Activated CD4-positive, alpha-beta T cell treated with anti-CD3 and anti-CD28 coated beads, Interleukin-2, amount 50 U/mL, for 16 hours (primary cell): ENCODE measurements at places on chromosomes 5 and 9.

- no peak for DNase-seq
These were observed 61.3 kb downstream of the S1PR3 start for GRCh38 chr9:89052470-89053097.

DNA sequence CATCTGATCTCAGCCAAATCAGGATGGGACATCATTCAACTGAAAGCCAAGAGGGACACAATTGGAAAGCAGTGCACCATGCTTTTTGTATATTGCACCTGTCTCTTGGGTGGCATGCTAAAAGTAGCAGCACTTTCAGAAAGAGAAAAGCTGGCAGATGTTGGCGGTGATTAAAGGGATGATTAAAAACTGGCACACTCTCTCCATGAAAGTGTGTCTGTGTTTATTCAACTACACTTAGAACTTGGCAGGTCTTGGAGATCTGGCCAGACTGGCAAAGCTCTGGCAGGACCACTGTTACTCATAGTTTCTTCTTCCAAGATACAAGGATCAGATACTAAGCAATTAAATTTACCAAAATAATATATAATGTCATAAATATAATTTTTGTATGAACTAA is 112.9 kb upstream of the ELAVL2 start:
- DNase-seq, result no peak

DNA sequence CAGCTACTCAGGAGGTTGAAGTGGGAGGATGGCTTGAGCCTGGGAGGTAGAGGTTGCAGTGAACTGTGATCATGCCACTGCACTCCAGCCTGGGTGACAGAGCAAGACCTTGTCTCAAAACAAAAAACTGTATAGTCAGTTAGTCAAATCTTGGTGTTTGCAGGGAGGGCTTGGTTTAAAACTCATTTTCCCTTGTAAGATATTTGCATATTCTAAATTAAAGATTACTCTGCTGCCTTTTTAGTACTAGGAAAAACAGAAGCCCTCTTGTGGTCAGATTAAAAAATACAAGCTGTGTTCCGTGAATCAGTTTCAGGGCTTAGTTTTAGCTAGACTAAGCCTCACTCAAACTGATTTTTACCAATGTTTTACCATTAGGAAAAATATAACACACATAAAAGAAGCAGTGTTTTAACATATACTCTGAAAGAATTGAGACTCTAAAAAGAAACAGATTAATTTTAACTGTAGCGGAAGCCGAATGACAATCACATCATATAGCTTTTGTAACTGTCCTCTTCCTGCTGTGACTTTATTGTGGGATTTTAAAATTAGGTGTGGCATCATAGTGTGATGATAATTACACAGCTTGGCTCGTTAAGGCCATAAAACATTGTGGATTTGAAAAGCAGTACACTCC is 84.9 kb upstream of the BASP1 start:
- peak; percentile 20 for DNase-seq

DNA sequence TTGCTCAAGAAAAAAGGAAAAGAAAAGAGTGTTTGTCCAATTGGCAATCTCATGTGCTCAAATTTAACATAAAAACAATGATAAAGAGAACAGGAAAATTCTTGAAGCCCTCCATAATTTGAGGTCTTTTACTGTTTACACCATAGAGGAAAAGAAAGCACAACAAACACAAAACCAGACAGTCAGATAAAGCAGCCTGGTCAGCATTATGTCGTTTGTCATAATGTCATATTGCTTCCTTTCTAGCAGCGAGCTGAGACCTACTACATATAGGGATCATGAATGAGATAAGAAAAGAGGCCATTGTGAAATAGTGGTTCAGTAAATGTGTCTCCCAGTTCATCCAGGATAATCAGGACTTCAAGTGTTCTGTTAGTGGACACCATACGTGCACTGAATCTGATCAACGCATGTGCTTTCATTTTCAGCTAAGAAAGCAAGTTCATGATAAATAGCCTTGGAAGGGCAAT is 64.7 kb upstream of the SELENOP start:
- no peak for DNase-seq

DNA sequence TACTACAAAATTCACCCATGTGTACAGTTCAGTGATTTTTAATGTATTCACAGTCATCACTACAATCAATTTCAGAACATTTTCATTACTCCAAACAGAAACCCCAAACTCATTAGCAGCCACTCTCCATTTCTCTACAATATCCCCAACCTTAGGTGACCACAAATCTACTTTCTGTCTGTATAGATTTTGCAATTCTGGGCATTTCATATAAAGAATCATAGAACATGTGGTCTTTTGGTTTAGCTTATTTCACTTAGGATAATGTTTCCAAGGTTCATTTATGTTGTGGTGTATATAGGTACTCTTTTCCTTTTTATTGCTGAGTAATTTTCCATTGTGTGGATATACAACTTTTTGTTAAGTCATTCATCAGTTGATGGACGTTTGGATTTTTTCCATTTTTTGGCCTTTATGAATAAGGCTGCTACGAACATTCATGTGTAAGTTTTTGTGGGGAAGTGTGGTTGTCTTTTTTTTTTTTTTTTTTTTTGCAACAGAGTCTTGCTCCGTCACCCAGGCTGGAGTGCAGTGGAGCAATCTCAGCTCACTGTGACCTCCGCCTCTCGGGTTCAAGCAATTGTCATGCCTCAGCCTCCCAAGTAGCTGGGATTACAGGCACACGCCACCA is 54.5 kb downstream of the DOCK8 start:
- no peak for DNase-seq

GRCh38 chr9:116471093-116471906 is 215.8 kb upstream of the TRIM32 start:
- DNase-seq, result no peak

GRCh38 chr5:98318386-98318785 is 455.1 kb upstream of the RGMB start:
- no peak for DNase-seq

GRCh38 chr9:133716564-133717112 is 21.5 kb downstream of the SARDH start:
- no peak for DNase-seq

DNA sequence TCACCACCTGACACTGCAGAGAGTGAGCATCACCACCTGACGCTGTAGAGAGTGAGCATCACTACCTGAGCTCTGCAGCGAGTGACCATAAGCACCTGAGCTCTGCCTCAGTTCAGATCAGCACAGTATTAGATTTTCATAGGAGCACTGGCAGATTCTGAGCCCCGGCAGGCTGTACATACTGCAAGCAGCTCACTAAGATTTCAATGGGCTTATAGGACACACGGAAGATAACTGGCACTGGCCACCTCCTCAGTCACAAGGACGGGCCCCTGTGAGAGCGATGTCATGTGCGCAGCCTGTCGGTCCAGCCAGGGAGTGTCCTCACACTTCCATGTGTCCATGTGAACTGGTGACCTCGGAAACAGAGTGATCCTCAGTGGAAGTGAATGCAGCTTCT is 153.5 kb upstream of the IRX2 start:
- DNase-seq, result no peak

DNA sequence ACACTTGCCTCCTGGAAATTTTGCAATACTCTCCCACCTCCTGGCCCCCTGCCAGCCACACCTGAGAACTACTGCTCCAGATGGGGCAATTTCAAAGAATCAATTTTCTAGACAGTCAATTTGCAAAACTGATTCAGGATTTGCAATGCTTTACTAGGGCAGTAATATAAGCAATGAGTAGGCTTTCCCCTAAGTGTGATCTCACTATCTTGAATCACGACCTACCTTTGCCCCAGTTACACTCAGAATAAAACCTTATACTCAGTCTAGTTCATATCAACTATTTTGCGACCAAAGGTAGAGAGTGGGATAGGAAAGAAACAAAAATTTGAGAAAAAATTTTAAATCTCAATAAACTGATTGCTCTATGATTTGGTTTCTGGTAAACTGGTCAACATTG is 54.4 kb downstream of the DROSHA start:
- no peak for DNase-seq

GRCh38 chr9:42388146-42388690 is 204.8 kb downstream of the SPATA31A6 start:
- no peak for DNase-seq

DNA sequence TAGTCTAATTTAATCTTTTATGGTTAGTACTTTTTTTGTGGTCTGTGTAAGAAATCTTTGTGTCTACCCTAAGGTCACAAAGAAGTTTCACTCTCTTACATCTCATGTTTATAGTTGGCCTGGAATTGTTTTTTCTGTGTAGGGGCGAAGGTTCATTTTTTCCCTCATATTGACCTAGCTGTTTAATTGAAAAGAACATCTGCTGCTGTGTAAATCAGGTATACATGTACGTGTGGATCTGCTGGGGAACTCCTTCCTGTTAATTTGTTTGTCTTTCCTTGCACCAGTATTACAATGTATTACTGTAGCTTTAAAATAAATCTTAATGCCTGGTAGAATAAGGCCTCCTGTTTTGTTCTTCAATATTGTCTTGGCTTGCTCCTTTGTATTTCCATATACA is 37.8 kb downstream of the EXOSC2 start:
- DNase-seq, result no peak
